ENCODE measurements at places on chromosomes 1 and 21. TPM values are rescaled to one million over a fixed set of nuclear protein-coding genes. Genes with fewer than 3 reads are reported as not detected.

ADGRB2 gene
- total RNA-seq: 5.5 TPM

ARTN gene
- total RNA-seq: 2.0 TPM

G0S2 gene
- 0.60 TPM for total RNA-seq

DNA sequence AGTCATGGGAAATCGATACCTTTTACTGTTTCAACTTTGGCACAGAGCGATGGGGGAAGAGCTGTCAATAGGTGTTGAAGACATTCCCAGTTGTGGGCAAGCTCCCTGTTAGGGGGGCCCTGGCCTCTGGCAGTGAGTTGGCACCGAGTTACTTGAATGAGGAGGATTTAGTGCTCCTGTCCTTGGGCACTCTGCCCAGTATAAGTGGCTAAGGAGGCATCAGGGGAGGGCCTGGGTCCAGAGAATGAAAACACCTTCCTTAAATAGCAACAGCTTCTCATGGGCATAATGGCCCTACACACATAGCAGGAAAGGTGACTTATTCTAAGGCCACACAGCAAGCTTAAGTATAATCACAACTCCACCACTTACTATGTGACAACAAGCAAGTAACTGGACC, 664.4 kb downstream of the PTPRU start:
- H3K36me3 ChIP-seq: no peaks in the 10 kb centered on the region
- DNase-seq: no peak
- no peak overlapping the region for H3K4me3 ChIP-seq
- no peaks in the 10 kb centered on the region for H3K4me1 ChIP-seq
- H3K27me3 ChIP-seq: peaks cover 29% of the 10 kb centered on the region

DNA sequence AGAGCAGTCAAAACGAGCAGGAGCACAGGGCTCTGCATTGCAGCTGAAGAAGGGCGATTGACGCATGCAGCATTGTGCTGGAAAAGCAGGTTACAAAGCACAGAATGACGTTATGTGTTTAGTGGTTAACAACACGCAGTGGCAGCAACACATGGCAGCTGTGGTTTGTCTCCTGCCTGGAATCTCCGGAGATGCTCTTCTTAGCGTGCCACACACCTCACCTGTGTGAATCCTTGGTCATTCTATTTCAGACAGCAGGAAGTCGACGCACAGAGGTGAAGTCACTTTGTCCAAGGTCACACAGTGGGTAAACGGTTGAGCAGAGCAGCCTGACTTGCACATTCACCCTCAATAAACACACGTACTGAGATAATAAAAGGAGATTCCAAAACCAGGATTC, 14.7 kb downstream of the OBSCN start:
- DNase-seq: no peak
- H3K4me1 ChIP-seq: no peaks in the 10 kb centered on the region
- no peak overlapping the region for H3K27ac ChIP-seq
- no peak overlapping the region for H3K4me3 ChIP-seq
- H3K36me3 ChIP-seq: peaks cover 21% of the 10 kb centered on the region

DNA sequence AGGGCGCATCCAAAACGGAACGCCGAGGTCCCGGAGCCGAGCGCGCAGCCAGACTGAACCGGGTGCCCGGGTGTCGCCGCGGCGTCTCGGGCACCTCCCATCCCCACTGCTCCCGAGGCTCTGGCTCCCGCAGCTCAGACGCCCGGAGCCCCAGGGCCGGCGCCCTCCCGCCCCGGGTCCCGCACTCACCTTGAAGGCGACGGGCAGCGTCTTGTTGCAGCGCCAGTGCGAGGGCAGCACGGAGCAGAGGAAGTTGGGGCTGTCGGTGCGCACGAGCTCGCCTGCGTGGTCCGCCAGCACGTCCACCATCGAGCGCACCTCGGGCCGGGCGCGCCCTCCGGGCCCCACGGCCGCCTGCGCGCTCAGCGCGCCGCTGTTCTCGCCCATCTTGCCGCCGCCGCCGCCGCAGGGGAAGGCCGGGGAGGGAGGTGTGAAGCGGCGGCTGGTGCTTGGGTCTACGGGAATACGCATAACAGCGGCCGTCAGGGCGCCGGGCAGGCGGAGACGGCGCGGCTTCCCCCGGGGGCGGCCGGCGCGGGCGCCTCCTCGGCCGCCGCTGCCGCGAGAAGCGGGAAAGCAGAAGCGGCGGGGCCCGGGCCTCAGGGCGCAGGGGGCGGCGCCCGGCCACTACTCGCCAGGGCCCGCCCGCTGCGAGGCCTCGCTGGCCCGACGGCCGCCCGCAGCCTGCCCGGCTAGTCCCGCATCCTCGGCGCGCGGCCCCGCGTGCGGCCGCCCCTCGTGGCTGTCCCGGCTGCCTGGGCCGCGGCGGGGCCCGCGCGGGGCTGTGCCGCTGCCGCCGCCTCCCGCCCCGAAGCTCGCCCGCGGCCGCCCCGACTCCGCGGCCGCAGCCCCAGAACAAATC, 447 bp downstream of the RUNX3 start:
- no peaks in the 10 kb centered on the region for H3K4me1 ChIP-seq
- H3K27ac ChIP-seq: no peak overlapping the region
- no peak overlapping the region for H3K4me3 ChIP-seq
- H3K36me3 ChIP-seq: no peaks in the 10 kb centered on the region
- no peak for DNase-seq

DNA sequence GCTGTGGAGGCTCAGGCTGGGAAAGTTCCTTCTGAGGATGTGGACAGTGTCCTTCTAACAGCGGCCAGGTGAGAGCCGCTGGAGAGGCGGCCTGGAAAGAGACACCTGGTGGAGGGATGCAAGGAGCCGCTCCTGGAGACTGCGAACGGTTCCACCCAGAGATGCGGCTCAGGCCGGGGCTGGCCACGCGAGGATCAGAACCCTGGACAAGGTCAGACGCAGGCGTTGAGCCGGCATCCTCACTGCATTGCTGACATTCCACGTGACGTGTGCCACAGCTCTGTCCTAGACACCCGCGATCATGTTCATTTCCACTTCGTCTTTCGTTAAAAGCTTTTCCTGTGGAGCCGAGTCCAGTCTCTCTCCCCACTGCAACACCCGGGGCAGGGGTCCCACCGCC, 28.8 kb downstream of the CFAP74 start:
- H3K4me3 ChIP-seq: no peak overlapping the region
- no peak overlapping the region for H3K27ac ChIP-seq
- no peaks in the 10 kb centered on the region for H3K4me1 ChIP-seq
- no peak for DNase-seq
- H3K36me3 ChIP-seq: no peaks in the 10 kb centered on the region

- H3K27me3 ChIP-seq: no peaks in the 10 kb centered on the region
- H3K4me1 ChIP-seq: no peaks in the 10 kb centered on the region
- no peak for DNase-seq
These were observed 59.6 kb downstream of the PLA2G4A start for GRCh38 chr1:186888367-186888766.

GRCh38 chr21:43899307-43900077, 34.5 kb downstream of the AGPAT3 start:
- no peak for DNase-seq
- peaks cover 21% of the 10 kb centered on the region for H3K36me3 ChIP-seq
- no peak overlapping the region for H3K27ac ChIP-seq
- no peaks in the 10 kb centered on the region for H3K27me3 ChIP-seq
- H3K4me1 ChIP-seq: peaks cover 8% of the 10 kb centered on the region
- no peak overlapping the region for H3K4me3 ChIP-seq

DNA sequence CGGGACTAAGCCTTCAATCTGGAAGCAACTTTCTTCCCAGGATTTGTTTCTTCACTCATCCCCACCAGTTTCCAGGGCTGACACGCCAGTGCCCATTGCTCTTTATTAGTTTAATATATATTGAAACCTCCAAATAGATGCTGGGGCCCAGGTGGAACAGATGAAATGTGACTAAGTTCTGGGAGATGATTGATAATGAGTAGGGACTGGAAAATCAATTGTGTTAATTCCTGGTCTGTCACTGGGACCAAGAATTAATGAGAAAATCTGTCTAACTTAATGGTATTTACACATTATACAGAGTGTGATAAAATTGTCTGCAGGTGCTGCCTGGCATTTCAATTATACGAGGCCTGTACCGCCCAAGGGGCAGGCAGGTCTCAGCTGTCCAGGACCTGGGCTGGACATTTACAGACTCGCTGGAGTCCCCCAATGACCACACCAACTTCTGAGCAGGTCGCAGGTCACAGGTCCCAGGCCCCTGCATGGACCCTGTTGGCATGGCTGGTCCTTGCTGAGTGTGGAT, 35.8 kb downstream of the UBIAD1 start:
- no peak for DNase-seq
- peaks cover 26% of the 10 kb centered on the region for H3K27me3 ChIP-seq
- H3K36me3 ChIP-seq: no peaks in the 10 kb centered on the region
- H3K4me3 ChIP-seq: no peak overlapping the region
- H3K4me1 ChIP-seq: peaks cover 15% of the 10 kb centered on the region
- no peak overlapping the region for H3K27ac ChIP-seq

GRCh38 chr21:46469275-46469674, 10.6 kb downstream of the DIP2A start:
- peaks cover 5% of the 10 kb centered on the region for H3K36me3 ChIP-seq
- no peak for DNase-seq
- no peak overlapping the region for H3K4me3 ChIP-seq
- H3K4me1 ChIP-seq: no peaks in the 10 kb centered on the region
- no peaks in the 10 kb centered on the region for H3K27me3 ChIP-seq
- H3K27ac ChIP-seq: no peak overlapping the region

GRCh38 chr1:64129701-64130100, 73.7 kb upstream of the UBE2U start:
- peaks cover 3% of the 10 kb centered on the region for H3K36me3 ChIP-seq
- DNase-seq: no peak
- H3K4me1 ChIP-seq: peaks cover 7% of the 10 kb centered on the region
- H3K27ac ChIP-seq: no peak overlapping the region

- no peak overlapping the region for H3K4me3 ChIP-seq
- no peaks in the 10 kb centered on the region for H3K36me3 ChIP-seq
- no peaks in the 10 kb centered on the region for H3K27me3 ChIP-seq
- H3K27ac ChIP-seq: no peak overlapping the region
- no peak for DNase-seq
These were observed 545.9 kb downstream of the SMYD3 start for GRCh38 chr1:245961137-245961540.

DNA sequence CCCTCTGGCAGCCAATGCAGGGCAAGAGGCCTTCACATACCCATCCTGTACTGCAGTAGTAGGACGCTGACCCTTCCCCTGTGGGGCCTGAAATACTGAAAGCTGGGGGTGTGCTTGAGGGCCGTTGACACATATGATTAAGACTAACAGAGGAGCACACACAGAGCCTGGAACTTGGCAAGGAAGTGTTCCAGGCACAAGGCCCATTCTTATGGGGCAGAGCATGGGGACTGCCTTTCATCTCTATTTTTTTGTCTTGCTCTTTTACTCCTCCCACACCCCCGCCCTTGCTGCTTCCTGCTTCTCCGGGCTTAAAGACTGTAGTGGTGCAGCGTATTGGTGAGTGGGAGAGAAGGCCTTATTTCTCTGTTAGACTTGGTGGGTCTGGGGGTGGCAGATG, 137.4 kb downstream of the BACH1 start:
- H3K27ac ChIP-seq: no peak overlapping the region
- H3K27me3 ChIP-seq: no peaks in the 10 kb centered on the region
- H3K36me3 ChIP-seq: peaks cover 2% of the 10 kb centered on the region
- no peak overlapping the region for H3K4me3 ChIP-seq
- H3K4me1 ChIP-seq: peaks cover 4% of the 10 kb centered on the region

DNA sequence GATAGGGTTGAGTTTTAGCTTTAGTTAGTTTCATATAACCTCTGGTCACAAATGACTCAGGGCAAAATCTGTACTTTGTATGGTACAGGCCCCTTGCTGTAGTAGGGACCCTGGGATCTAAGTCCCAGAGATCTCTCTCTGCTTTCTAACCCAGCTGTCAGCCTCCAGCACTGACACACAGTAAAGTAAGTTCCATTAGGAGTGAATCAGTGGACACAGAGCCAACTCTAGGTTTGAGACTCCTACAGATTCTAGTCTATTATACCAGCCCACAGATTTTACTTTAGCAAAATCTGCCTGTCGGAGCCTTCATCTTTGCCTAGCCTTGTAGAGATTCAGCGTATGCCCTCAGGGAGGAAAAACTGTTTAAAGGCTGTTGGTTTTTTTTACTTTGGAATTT, 52.5 kb downstream of the ANGPTL1 start:
- no peak for DNase-seq
- peaks cover 14% of the 10 kb centered on the region for H3K36me3 ChIP-seq
- H3K4me3 ChIP-seq: no peak overlapping the region
- no peak overlapping the region for H3K27ac ChIP-seq
- H3K4me1 ChIP-seq: peaks cover 7% of the 10 kb centered on the region

DNA sequence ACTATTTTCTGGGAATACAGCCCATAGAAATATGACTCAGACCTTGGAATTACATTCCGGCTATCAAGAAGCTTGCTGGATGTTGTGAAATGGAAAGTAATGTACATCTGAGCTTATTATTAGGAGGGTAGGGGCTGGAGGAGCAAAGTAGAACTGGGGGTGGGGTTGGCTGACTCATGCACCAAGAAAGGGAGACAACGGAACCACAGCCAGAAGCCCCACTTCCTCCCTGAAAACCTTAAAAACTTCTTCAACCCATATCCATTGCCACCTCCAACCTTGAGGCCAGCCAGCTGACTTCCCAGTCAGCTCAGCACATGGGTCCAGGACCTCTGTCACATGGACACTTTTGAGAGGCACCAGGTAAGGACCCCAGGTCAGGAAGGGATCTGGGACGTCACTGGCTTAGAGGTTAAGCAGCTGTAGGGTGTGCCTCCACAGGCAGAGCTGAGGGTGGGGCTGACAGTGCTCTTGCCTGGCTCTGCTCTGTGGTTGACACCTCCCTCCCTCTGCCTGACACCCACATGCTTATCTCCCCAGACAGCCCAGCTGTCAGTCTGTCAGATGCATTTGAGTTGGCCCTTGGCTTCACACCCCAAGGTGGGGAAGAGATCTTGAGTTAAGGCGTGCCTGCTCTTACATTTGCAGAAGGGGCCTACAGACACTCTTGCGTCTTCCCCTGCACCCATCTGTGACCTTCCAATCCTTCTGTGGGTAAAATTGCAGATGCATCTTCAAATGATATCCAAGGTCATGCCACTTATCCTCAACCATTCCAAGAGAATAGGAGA, 5.7 kb upstream of the ZNF683 start:
- H3K4me1 ChIP-seq: no peaks in the 10 kb centered on the region
- H3K4me3 ChIP-seq: no peak overlapping the region
- H3K27ac ChIP-seq: no peak overlapping the region
- no peak for DNase-seq
- H3K36me3 ChIP-seq: no peaks in the 10 kb centered on the region

Measured in progenitor cell of endocrine pancreas (in vitro differentiated cells).